Common myeloid progenitor, CD34-positive (primary cell): ENCODE measurements at places on chromosomes 3 and 15.

- peak; percentile 82 for DNase-seq
These were observed 12.9 kb downstream of the VPS18 start for GRCh38 chr15:40906991-40907802.

- no peak for DNase-seq
These were observed 78.8 kb upstream of the THBS1 start for GRCh38 chr15:39502082-39502447.

DNA sequence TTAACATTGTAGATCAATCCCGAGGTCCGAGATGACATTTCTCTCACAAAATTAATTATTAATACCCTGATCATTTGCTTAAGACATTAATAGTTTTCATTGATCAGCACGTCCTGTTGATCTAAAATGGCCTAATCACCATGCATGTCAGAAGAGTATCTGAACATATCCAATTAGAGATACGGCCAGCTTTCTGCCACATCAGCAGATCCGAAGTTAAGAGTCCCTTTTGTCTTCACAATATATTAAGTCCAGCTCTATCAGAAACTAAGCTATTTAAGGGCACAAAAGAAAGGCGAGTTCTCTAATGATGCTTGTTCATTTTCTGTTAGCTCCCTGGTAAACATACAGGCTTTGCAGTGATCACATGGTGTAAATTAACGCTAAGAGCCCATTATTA is 470.3 kb downstream of the CNTN4 start:
- DNase-seq = no peak

GRCh38 chr15:32705446-32705845 is 12.4 kb upstream of the GREM1 start:
- no peak for DNase-seq

DNA sequence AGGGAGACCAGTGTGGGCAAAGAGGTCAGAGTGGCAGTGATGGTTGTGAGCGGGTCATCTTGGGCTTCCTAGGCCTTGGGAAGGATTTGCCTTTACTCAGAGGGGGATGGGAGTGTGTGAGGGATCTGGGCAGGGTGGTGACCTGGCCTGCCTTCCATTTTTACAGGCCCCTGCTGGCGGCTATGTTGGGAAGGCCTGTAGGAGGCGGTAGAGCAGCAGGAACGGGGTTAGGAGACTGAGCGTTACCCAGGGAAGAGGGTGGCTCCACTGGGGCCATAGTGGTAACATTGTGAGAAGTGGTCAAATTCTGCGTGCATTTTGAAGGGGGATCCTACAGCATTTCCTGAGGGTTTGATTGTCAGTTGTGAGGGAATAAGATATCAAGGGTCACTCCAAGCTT is 307.3 kb upstream of the CTDSPL start:
- DNase-seq = no peak

DNA sequence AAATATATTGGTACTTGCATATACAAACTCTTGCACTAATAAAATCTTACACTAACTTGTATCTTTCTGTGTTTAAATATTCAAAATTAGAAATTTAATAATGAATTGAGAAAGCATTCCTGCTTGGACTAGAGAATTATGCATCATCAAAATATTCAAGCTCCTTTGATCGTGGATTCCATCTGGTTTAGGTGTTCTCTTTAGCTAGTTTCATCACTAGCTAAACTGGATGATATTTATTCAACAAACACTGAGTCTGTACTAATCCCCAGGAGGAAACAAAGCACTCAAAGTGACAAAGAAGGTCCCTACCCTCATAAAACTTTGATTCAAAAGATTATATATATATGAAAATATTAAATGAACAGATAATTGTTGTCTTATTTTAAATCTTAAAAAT is 1360.9 kb upstream of the ALCAM start:
- DNase-seq = no peak

DNA sequence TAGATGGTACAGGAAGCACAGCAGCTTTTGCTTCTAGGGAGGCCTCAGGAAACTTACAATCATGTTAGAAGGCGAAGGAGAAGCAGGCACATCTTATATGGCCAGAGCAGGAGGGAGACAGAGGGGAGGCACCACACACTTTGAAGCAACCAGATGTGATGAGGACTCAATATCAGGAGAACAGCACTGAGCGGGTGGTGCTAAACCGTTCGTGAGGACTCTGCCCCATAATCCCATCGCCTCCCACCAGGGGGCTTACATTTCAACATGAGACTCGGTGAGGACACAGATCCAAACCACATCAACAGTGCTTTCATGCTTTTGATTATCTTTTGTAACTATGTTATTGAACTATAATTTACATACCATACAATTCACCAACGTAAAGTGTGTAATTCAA is 7.6 kb upstream of the TMEM44 start:
- DNase-seq = peak; percentile 52
